ENCODE measurements at places on chromosomes 12 and 14.

DNA sequence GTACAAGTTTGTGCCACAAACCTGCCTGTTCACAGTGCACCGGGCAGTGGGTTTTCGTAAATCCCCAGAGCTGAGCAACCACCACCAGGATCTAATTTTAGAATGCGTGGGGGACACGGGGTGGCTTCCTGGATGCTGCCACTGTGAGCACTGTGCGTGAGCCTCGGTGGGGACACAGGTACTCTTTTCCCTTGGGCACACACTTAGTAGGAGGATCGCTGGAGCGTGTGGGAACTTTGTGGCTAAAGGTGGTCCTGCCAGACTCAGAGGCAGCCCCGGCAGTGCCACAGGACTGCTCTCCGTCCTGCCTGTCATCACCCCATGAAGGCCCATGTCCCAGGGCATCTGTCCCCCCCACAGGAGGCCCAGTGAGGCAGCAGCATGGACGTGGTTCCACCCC lies 21.1 kb downstream of the BTBD6 start:
- DNase-seq, result no peak
- H3K27me3 ChIP-seq, result no peaks in the 10 kb centered on the region
- no peak overlapping the region for H3K4me3 ChIP-seq
- H3K4me1 ChIP-seq, result peaks cover 4% of the 10 kb centered on the region
- no peaks in the 10 kb centered on the region for H3K36me3 ChIP-seq
- H3K27ac ChIP-seq, result no peak overlapping the region

DNA sequence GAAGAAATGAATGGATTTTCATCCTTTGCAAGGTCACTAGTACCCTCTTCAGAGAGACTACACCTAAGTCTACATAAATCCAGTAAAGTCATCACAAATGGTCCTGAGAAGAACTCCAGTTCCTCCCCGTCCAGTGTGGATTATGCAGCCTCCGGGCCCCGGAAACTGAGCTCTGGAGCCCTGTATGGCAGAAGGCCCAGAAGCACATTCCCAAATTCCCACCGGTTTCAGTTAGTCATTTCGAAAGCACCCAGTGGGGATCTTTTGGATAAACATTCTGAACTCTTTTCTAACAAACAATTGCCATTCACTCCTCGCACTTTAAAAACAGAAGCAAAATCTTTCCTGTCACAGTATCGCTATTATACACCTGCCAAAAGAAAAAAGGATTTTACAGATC lies 40.8 kb downstream of the SPATA7 start:
- H3K4me3 ChIP-seq, result no peak overlapping the region
- H3K4me1 ChIP-seq, result peaks cover 7% of the 10 kb centered on the region
- no peak overlapping the region for H3K27ac ChIP-seq
- H3K36me3 ChIP-seq, result no peaks in the 10 kb centered on the region

DNA sequence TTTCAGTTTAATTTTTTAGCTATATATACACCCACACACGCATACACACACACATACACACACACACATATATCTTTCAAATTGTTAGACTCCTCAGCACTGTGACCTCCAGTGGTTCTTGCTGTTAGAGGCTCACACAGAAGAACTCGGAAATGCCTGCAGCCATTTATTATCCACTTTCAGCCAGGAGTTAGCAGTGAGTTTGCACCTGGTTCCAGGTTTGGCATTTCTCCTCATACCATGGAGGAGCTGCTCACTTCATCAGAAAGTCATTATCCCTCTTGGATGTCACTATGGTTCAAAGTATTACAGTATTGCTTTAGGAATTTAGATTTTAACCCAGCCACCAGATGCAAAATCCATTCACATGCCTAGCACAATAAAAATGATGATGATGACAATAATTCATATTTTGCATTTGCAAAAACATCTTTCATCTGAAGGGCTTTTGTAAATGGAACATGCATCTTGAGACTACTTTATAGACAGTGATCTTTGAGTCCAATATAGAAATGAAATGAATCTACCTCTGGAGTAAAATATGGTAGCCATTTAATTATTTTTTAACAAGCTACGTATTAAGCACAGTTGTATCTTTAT lies 42.3 kb downstream of the NPAS3 start:
- DNase-seq, result no peak
- no peaks in the 10 kb centered on the region for H3K4me1 ChIP-seq
- no peak overlapping the region for H3K27ac ChIP-seq
- H3K27me3 ChIP-seq, result peaks cover 5% of the 10 kb centered on the region

- no peak overlapping the region for H3K27ac ChIP-seq
- H3K36me3 ChIP-seq, result peaks cover 2% of the 10 kb centered on the region
- no peak for DNase-seq
- no peak overlapping the region for H3K4me3 ChIP-seq
- H3K27me3 ChIP-seq, result no peaks in the 10 kb centered on the region
Observed at GRCh38 chr14:73394317-73394716, 64.0 kb downstream of the NUMB start.

All from activated T-cell treated with anti-CD3 and anti-CD28 coated beads, Interleukin-2, amount 50 U/mL, for 72 hours (primary cell).